NCI-H146 (cell line): ENCODE measurements at places on chromosomes 1 and 21.

GRCh38 chr1:228510803-228511413 lies 23.7 kb downstream of the RNF187 start:
- DNase-seq, result no peak

DNA sequence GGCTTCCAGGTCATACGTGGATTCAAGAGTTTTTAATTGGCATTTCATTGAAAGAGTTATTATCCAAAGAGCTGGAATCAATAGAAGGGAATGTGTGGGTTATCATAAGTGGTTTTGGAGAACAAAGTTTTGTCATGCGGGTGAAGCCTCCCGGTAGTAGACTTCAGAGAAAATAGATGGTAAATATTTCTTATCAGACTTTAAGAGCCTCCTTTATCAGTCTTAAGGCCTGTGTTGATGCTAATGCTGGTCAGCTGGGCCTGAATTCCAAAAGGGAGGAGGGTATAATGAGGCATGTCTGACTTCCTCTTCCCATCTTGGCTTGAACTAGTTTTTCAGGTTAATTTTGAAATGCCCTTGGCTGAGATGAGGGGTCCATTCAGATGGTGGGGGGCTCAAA lies 89.7 kb downstream of the ITSN1 start:
- DNase-seq, result no peak

DNA sequence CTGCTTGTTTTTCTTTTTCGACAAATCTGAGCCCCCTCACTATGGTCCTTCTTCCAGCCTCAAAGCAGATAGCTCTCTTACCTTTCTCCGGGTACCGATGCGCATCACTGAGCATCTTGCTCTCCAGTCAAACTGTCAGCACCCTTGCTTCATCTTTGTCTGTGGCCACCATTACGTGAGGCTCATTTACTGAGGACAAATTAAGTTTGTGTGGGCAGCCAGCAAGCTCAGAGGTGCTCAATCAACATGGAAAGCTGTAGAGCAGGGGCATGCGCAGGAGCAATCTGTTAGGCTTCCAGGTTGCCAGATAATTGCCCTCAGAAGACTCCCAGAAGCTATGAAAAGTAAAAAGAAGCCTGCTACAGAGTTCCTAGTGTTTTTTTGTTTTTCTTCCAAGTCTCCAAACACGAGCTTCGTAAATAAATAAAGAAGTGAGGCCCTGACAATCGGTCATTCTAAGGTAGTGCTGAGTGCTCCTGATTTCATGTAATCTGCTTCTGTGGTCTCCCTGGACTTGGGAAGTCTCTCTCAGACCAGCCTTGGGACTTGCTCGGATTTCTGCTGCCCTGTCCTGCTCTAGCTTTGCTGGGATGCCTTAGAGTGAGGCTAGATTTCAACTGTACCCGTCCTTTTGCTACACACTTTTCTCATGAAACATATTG lies 1.8 kb downstream of the C1orf53 start:
- no peak for DNase-seq

DNA sequence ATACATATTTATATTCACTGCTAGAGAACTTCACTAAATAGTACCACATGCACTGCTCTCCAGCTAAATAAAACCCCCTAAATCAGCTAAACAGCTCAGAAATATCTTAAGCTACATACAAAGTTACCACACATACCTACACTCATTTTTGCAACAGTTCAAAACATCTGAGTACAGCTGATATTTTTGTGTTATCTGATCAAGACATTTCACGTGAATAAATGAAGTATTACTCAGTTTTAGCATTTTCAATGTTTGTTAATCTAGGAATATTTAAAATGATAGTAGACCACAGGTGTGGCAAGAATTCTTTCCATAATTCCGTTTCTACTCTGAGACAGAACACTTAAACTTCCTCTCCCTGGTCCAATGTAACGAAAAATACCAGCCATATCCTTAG lies 20.8 kb downstream of the EVI5 start:
- no peak for DNase-seq

- peak; percentile 50 for DNase-seq
Observed at GRCh38 chr1:16677552-16678431, 11.0 kb upstream of the RNU1-3 start.

DNA sequence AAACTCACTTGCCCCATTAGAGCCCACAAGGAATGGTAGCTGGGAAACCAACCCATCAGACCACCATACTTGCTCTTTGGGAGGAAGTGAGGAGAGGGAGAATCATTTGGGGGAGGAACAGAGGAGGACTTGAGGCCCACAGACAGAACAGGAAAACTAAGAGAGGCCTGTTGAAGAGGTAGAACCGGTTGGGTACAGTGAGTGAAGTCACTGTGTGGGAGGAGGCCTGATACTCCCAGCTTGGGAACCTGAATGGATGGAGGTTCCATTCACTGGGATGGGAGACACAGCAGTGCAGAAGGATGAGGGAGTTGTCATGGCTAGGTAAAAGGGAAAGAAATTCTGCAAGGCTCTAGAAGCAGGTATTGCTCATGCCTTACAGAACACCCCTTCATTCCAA lies 63.4 kb upstream of the PSEN2 start:
- no peak for DNase-seq

DNA sequence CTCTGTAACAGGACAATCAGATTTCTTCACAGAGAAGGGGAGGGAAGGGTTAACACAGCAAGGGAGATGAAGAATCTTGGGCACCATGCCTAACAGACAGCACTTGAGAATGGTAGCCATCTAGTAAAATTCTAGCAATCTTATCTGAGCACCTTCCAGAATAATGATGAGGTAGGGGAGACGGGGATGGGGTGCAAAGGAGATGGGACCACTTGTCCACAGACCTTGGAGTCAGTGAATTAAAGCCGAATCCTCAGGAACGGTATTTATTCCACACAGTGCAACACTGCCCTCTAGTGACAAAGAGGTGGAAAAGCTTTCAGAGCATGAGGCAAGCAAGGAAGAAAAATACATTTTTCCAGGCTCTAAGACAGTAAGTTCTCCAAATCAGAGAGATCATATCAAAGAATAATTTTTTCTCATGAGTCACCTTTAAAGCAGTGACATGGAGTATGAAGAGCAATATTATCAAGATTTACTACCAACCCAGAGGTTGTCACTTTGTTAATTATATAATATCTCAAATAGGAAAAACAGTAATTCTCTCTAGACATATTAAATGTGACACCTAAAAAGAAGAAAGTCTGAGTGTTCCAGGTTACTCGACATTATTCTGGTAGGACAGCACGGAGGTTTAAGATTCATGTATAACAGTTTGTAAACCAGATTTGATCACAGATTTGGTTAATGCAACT lies 43.3 kb upstream of the LPAR3 start:
- DNase-seq, result peak; percentile 62

- DNase-seq, result no peak
Observed at GRCh38 chr21:45886610-45887026, 95.0 kb upstream of the COL6A1 start.

GRCh38 chr1:92805216-92805615 lies 20.3 kb upstream of the EVI5 start:
- no peak for DNase-seq

- no peak for DNase-seq
Observed at GRCh38 chr1:224761245-224761644, 145.1 kb downstream of the CNIH3 start.

DNA sequence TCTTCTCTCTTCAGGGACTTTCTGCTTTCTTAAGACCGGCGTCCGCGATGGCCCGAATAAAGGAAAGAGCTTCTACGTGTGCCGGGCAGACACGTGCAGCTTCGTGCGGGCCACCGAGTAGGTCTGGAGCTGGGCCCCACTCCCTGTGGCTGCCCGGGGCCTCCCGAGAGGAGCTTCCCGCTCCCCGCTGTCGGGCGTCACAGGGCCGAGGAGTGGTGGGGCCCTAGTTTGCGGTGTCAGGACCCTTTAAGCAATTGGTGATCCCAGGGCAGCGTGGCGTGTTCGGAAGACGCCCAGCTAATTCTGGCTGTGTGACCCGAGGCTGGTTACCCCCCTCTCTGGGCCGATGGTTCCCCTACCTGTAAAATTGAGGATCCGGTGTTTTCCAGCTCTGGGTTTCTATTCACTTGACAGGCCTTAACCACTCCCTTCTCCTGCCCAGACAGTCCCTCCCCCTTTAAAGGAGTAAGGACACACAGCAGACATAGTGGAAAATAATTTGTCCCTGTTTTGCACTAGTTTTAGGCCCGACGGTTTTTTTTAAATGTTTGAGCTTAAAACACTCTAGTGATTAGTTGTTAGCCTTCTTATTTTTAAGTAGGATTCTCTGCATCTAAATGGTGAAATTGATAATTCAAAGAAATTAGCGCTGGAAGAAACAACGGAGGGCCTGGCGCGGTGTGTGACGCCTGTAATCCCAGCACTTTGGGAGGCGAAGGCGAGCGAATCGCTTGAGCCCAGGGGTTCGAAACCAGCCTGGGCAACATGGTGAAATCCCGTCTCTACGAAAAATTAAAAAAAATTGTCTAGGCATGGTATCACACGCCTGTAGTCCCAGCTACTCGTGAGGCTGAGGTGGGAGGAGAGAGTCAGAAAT lies 553 bp downstream of the TTF2 start:
- DNase-seq, result peak; percentile 43

DNA sequence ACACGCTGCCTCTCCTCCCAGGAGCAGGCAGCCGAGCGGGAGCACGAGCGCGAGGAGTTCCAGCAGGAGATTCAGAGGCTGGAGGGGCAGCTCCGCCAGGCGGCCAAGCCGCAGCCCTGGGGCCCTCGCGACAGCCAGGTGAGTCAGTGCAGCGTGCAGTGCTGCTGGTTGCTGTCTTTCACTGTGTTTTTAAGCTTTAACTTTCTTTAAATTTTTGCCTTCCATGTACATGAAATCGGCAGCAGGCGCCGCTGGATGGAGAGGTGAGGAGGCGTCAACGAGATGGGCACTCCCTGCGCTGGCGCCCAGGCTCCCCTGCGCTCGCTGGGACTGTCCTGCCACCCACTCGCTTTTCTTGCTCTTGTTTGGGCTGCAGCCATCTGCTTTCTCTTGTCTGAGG lies 60.7 kb upstream of the DIP2A start:
- no peak for DNase-seq

- DNase-seq, result no peak
Observed at GRCh38 chr1:2299131-2299627, 71.1 kb downstream of the SKI start.

GRCh38 chr1:41558761-41559171 lies 74.3 kb upstream of the EDN2 start:
- DNase-seq, result no peak

GRCh38 chr1:23420778-23421177 lies 3.8 kb downstream of the TCEA3 start:
- DNase-seq, result no peak

DNA sequence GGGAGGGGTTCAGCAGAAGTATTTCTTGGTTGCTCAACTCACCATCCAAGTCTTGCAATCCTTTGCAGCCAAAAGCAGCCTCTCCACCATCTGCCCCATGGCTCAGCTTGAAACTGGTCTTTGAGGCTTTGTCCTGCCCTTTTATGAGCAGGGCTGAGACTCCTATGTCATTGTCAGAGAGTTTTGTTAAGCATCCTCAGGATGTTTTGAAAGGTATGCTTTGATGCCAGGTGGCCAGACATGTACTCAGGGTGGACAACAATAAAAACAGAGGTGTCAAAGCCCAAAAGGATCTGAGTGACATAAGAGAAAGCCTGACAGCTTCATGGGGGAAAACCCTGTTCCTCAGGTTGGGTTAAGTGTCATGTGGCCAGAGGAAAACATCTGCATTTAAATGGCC lies 310.5 kb downstream of the PRDM2 start:
- no peak for DNase-seq

GRCh38 chr1:6298940-6299465 lies 38.1 kb upstream of the GPR153 start:
- no peak for DNase-seq

GRCh38 chr1:228471154-228471761 lies 15.9 kb upstream of the RNF187 start:
- DNase-seq, result no peak

DNA sequence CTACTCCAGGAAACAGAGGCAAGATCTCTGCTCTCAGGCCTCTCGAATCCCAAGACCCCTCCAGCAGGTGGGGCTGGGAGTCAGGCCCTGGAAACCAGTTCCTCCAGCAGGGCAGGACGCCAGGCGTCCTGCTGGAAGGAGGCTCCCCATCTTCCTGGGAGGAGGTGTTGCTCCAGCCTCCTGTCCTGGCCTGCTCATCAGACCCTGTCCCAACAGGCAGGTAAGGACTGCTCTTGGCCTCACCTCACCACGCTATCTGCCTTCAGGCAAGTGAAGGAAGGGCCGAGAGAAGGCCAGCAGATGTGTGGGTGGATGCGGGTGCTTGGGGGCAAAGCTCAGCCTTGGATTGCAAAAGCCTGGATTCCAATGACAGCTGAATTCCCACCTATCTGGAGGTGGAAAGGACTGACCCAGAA lies 82.9 kb downstream of the SSBP3 start:
- no peak for DNase-seq

- no peak for DNase-seq
Observed at GRCh38 chr1:178953034-178953433, 72.7 kb upstream of the FAM20B start.

DNA sequence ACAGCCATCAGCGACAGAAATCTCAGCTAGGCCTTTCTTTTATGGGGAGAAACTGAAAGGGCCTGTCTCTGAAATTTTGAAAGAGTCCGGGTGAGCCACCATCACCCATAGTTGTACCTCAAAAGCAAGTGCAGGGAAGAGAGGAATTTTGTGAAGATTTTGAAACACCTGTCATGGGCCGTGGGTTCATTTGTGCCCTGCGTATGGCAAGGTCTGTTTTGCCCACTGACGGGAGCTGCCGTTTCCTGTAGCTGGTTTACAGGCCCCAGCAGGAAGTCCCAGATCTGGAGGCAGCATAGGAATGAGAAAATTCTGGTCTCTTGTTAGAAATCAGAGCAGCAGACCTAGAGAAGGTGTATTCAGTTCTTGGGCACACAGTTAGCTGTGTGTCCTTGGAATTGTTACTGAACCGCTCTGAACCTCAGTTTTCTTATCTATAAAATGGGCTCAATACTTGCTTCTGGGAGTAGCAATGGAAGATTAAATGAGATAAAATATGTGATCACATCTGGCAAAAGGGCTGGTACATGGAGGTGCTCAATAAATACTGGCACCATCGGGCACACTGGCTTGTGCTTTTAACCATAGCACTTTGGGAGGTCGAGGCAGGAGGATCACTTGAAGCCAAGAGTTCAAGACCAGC lies 52.5 kb downstream of the MAN1C1 start:
- DNase-seq, result no peak

DNA sequence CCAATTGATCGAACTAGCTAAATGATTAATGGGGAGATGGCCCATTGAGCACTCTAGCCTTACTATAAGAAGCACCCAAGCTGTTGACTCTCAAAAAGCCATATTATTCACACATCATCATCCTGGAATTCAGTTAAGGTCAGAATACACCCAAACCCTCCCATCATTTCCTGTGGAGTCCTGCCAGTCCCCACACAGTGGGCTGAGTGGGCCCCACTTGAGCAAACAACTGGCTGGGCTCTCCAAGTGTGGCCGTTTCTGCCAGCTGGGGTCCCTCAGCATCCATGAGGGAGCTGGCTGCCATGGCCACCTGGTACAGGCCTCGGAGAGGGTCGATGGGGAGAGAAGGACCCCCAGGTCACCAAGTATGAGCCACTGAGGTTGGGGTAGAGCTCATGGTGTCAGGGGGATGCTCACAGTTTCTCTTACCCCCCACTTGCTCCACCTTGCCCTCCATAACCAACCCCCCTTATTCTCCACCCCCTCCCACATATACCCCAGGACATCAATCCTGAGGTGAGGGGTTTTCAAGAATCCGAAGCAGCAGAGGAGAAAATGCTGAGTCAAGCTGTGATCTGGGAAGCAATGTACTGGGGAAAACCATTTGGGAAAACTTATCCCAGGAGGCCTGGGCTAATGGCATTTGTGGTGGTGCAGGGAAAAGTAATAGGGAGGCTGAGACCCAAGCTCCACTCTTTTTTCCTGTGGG lies 60.3 kb downstream of the UBE2T start:
- DNase-seq, result no peak

- DNase-seq, result peak; percentile 21
Observed at GRCh38 chr1:80217377-80217986, 1211.0 kb upstream of the ADGRL4 start.

- no peak for DNase-seq
Observed at GRCh38 chr21:37647781-37648180, 268.5 kb downstream of the KCNJ6 start.
